ENCODE measurements at places on chromosomes 5 and 9.
A peak's percentile ranks its signal among the peaks of the same experiment; 100 is the strongest.

DNA sequence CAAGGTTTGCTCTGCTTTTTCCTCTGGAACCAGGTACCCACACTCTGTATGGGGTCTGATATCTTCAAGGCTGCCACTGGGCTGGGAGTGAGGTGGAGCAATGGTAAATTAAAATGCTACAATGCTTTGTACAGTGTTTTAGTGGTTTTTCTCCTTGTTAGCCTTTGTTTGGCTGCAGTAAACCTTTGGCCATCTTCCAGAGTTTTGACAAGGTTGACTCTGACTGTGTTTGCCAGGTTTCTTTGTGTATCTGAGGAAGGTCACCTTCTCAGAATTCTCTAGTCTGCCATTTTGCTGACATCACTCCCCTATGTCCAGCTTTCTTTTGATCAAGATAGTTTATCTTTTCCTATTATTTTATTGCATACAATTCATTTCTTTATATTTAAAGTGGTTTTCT, 11.2 kb downstream of the SPATA31D1 start:
- DNase-seq = no peak

GRCh38 chr5:40680741-40681362, 1.1 kb downstream of the PTGER4 start:
- DNase-seq = peak; percentile 51

GRCh38 chr9:125659201-125659840, 47.7 kb downstream of the MAPKAP1 start:
- no peak for DNase-seq

GRCh38 chr9:125233678-125234077, 7.5 kb downstream of the HSPA5 start:
- no peak for DNase-seq

- DNase-seq = no peak
Observed at GRCh38 chr5:14148890-14149671, 5.9 kb downstream of the TRIO start.

- DNase-seq = no peak
Observed at GRCh38 chr5:143376911-143377813, 26.3 kb downstream of the NR3C1 start.

GRCh38 chr5:149781612-149782011, 51.5 kb downstream of the PPARGC1B start:
- DNase-seq = no peak

DNA sequence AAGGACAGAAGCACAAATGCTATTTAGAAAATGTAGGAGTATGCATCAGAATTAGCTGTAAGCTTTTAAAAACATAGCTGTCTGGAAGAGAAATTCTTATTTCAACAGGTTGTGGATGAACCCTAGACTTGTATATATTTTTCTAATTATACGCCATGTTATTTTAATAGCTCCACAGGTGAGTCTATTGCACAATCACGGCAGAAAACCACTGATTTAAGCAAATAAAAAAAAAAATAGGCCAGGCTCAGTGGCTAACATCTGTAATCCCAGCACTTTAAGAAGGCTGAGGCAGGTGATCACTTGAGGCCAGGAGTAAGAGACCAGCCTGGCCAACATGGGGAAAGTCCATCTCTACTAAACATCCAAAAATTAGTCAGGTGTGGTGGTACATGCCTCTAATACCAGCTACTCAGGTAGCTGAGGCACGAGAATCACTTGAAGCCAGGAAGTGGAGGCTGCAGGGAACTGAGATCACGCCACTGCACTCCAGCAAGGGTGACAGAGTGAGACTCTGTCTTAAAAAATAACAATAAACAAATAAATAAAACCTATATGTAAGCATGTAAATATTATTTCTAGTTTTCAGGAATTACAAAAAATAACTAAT, 11.7 kb downstream of the TRIM23 start:
- no peak for DNase-seq

- DNase-seq = no peak
Observed at GRCh38 chr5:1374030-1374678, 29.3 kb upstream of the CLPTM1L start.

- DNase-seq = no peak
Observed at GRCh38 chr5:110087829-110088228, 398.1 kb downstream of the MAN2A1 start.

GRCh38 chr5:159448841-159449407, 118.6 kb upstream of the IL12B start:
- no peak for DNase-seq

- no peak for DNase-seq
Observed at GRCh38 chr5:154053468-154053867, 14.7 kb downstream of the MFAP3 start.

DNA sequence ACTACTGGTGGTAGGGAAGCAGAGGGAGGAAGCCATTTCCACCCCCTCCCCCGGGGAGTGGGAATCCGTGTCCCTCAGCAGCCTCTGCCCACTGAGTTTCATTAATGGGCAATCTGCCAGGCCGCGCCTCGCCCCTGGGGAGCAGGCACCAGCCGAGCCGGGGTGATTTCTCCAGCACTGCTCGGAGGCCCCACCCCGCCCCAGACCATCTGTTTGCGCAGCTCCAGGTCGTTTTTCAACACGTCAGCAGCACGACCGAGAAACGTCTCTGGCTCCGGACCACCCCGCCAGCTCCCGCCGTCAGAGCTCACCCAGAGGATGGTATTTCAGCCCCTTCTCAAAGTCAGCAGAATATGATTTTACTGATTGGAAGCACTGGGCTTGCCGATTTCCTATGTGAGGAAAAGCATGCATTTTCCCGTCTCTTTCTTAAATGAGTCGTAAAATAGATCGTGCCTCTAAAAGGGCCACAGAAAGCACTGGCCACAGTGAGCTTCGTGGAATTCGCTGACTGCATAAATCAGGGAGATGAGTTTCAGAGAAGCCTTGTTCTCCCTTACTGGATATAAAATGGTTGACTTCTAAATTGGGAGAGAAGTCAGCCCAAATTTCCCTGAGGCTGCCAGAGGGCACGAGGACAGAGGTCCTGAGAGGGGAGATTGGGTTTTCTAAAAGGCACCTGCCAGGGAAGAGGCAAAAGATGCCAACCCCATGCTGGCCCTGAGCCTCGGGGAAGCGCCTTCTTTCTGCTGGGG, 47.0 kb downstream of the OLFM1 start:
- no peak for DNase-seq

DNA sequence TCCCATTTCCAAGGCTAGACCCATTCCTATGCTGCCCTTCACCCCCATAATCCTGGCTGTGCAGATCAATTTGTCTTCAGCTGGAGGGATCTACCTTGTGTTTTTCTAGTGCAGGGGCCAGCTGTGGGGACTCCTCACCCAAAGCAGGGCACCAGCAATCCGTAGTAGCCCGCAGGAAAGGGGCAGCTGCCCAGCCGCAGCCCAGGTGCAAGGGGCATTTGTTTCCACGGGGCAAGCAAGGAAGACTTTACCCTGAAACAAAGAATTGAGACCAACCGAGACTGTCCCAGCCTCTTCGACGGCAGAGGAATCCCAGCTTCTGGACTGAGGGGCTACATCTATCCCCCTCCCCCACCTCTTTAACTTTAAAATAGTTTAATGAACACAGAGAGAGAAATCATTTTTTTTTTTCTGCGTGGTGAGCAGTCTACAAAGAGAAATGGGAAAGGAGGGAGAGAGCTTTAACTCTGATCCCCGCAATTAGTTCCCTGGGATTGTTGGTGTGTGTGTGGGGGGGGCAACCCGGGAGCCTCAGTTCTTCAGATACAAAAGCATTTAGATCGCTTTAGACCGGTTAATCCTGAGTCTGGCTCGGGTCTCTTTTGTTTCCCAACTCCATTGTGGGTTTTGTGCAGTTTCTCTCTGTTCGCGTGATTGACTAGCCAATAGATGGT, 10.6 kb upstream of the LHX2 start:
- DNase-seq = no peak

DNA sequence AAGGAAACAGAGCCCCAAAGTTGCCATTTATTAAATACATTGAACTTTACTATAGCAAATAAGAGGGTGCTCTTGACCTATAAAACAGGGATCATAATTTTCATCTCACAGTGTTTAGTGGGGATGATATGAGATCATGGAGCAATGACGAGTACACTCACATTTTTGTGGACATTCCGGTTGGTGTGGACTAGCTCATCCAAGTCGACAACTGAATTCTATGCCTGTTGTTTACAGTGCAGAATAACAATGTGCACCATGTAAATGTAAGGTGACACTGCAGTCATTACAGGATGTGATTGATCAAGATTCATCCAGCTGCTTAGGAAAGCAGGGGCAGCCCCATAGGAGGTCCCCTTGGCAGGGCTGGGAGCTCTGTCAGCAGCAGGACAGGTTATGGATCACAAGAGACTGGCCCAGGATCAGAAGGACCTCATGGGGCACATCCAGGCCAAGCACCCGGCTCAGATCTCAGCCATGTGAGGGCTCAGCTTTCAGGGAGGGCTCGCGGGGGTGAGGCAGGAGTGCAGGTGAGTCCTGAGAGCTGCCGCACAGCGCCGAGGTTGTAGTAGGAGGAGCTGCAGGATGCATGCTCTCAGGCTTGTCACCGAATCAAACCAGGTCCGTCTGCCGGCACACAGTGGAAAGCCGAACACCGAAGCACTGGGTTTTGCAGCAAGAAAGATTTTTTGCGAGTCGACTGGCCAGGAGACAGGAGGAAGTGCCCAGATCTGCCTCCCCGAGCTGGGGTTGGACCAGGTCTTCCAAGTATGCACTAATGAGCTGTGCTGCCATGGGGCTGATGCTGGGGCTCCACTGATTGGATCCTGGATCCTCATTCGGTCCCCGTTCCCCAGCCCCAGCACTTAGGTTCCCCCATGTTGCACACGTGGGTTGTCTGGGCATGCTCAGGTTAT, 28.2 kb downstream of the MRPL36 start:
- no peak for DNase-seq

DNA sequence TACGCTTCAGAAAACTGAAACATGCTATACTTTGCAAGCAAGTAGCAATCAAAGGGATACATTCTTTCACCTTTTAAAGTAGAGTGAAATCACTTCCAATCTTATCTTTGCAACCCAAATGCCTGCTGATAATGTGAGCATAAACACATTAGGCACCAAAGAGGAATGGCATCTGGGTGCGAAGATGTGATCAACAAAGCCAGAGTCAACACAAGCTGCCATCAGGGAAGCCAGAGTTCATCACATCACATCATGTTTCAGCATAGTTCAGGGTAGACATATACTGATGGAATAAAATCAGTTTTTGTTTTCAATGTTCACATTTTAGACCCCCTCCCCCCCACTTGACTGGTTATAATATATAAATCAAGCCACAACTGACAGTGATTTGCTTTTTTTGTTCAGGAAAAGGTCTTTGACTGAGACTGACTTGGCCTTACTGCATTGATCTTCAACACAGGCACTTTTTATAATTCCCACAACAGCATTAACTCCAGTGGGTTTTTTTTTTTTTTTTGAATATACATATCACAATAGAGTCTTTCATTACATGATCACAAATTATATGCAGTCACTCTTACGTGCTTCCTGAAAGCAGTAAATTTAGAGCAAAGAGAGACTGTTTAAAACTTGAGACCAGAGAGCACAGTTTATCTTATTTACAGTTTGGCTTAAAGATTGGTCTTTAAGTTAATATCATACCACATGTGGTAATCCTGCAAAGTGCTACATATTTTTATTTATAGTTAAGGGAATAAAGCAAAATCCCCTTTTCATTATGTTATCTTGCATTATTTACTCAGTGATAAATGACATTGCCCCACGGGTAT, 20.3 kb downstream of the AOPEP start:
- no peak for DNase-seq

DNA sequence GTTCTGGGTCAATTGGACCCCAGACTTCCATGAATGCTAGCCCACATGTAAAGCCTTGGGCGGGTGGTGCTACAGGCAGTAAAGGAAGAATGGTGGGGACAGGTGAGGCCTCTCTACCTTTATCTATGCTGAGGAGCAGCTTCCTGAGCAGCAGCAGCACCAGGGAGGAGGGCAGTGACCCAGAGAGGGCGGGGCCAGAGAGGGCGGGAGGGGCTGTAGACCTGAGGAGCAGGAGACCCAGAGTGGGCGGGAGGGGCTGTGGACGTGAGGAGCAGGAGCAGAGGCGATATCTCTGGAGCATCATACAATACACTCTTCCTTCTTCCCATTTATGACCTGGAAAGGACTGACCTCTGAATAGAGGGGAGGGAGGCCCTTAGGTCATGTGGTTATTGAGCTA, 165.9 kb downstream of the MTRR start:
- DNase-seq = no peak

GRCh38 chr9:127721391-127721821, 5.5 kb downstream of the TTC16 start:
- DNase-seq = no peak

- no peak for DNase-seq
Observed at GRCh38 chr9:24721621-24722020, 175.9 kb upstream of the IZUMO3 start.

DNA sequence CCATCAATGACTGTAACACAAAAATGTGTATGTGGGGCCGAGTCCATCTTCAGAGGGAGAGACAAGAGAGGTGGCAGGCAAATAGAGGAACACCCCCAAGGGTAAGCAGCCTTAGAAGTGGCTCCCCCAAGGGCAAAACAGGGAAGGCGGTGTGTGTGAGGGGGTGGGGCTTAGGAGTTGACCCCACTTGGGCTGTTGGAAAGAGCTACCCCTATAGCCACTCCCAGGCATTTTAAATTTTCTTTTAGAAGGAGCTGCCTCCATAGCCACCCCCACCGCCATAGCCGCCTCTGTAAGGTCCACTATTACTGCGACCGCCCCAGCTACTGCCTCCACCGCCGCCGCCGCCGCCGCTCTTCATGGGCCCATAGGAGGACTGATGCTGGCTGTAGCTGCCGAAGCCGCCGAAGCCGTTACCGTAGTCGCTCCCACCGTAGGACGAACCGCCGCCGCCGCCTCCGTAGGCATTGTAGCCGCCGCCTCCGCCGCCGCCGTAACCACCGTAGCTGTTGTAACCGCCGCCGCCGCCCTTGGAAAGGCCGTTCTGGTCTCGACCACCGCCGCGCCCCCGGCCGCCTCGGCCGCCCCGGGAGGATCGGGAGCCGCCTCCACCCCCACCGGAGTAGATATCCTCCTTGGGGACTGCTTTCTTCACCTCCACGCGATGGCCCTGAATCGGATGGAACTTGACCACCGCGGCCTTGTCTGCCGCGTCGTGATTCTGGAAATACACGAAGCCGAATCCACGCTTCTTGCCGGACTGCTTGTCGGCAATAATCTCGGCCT, 1.1 kb downstream of the HNRNPA0 start:
- peak; percentile 11 for DNase-seq

DNA sequence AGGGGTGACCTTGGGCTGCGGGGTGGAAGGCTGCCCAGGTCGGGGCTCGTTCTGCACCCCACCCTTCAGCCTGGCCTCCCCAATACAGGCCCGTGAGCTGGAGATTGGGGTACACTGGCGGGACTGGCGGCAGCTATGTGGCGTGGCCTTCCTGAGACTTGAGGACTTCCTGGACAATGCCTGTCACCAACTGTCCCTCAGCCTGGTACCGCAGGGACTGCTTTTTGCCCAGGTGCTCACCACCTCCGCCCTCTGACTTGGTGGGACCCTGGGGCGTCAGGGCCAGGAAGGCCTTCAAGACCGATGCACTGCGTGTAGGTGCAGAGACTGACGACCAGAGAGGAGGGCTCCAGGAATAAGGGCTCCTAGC, 10.5 kb downstream of the ZDHHC12 start:
- DNase-seq = no peak
